DMS79 (cell line): ENCODE measurements at places on chromosomes 5 and 9.

DNA sequence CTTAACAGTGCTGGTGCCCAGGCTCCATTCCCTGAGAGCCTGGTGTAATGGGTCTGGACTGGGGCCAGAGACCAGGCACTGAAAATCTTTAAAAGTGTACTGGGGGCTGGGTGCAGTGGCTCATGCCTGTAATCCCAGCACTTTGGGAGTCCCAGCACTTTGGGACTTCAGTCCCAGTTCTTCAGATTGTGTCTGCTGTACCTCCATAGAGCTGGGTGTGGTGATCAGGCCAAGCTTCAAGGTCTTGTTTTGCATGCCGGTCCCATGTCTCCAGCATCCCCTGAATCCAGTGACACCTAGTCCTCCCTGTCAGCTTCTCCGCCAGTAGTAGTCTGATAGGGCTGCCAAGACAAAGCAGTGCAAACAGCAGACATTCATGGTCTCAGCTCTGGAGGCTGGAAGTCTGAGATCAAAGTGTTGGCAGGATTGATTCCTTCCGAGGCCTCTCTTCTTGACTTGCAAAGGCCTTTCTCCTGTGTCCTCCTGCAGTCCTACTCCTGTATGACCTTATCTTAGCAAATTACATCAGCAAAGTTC is 108.2 kb downstream of the SYK start:
- no peak for DNase-seq

GRCh38 chr5:33075731-33076130 is 364.6 kb downstream of the NPR3 start:
- DNase-seq = no peak

GRCh38 chr9:123276551-123276950 is 8.2 kb upstream of the STRBP start:
- no peak for DNase-seq

DNA sequence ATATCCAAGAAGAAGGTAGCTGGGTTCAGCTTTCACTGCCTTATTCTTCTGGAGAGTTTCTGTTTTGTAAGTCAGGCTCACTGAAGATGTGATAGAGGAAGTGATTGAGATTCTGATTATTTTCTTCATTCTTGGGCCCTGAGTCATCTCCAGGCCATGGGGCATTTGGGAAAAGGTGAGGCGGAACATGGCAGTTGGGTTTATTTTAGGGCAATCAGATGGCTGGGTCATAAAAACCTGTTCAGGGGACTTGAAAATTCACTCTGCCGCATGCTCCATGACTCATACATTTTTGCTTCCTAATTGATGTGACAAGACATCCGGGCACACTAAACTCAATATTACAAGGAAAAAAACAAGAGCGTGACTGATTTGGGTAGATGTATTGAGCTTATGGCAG is 265.7 kb upstream of the KLF4 start:
- DNase-seq = no peak

- no peak for DNase-seq
Measured at GRCh38 chr9:3138231-3139229, 294.6 kb upstream of the PUM3 start.

DNA sequence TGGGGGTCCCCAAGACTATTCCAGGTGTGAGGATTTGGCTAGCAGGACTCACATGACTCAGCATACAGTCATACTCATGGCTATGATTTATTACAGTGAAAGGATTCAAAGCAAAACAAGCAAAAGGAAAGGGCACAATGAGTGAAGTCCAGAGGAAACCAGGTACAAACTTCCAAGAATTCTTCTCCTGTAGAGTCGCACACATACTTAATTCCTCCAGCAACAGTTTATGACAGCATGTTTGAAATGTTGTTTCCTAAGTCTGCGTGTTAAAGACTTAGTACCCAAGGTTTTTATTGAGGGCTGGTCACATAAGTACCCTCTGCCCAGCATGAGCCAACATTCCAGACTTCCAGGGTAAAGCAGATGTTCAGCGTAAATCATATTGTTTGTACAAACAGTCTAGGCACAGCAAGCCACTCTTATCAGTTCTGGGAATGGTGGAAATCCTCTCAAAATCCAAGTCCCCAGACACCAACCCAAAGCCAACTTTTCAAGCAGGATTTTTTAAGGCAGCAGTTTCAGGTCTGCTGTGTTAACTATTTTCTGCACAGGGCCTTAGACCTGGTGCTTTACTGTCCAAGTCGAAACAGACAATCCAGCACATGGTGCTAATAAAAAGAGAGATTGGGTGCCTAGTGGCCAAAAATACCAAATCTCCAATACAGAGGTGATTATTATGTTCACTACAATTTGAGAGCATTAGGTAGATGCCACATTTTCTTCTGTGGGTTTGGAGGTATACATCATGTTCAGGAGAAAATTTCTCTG is 18.6 kb upstream of the RICTOR start:
- no peak for DNase-seq

DNA sequence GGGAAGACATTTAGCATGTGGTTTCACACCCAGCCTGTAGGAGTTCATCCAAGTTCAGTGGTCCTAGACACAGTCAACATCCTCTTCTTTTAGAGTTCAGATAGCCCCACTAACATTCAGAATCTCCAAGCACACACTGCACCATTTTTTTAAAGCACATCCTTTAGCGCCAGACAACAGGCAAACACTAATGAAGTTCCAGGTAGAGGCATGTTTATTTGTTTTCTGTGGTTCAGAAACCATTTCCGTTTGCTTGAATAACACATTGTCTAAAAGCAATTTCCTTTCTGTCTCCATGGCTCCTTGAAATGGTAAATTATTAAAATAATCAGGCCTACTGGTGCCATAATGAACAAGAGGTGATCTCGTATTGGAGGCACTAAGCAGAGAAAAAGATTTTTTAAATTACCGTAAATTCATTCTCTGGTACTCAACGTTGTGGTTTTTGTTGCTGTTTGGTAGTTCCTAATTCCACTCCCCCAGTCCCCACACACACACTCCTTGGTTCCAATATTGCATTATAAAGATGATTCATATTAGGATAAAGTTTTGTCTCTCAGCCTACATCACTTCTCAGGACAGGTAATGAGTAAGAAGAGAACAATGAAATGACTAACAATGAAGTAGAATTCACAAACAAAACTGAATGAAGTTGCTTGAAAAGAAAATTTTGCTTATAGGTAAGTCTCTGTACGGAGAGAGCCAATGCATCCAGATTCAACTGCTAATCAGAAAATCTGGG is 153.1 kb downstream of the PCSK1 start:
- DNase-seq = no peak

- no peak for DNase-seq
Measured at GRCh38 chr9:659286-659685, 182.2 kb upstream of the DMRT1 start.

DNA sequence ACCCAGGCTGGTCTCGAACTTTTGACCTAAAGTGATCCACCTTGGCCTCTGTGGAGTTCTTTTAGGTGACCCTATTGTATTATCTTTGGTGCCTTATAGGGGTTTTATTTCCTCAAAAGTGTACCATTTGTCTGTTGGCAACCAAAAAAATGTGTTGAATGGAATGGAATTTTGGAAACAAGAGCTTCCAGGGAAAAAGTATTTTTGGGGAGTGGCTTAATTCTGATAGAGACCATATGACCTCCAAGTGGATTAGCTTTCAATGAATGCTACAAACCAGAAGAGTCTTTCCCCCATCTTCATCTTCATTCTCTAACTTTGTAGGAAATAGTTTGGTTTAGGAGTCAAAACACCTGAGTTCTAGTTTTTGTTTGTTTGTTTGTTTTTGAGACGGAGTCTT is 3.4 kb upstream of the OGN start:
- DNase-seq = no peak

DNA sequence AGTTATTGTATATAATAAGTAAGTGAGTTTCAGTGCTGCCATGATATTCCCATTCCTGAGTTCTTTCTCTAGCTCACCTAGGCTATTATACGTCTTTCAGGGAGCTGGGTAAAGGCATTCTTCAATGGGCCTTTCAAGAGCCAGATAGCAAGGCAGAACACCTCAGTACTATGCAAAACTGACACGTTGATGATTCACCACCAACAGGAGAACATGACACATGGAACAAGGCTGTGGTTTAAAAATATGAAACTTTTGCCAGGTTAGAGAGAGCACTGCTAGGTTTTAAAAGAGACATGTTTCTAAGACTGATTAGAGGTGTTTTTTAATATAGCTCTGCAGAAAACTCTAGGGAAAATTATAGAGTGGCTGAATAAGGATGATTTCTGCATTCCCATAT is 95.9 kb downstream of the UGCG start:
- no peak for DNase-seq

DNA sequence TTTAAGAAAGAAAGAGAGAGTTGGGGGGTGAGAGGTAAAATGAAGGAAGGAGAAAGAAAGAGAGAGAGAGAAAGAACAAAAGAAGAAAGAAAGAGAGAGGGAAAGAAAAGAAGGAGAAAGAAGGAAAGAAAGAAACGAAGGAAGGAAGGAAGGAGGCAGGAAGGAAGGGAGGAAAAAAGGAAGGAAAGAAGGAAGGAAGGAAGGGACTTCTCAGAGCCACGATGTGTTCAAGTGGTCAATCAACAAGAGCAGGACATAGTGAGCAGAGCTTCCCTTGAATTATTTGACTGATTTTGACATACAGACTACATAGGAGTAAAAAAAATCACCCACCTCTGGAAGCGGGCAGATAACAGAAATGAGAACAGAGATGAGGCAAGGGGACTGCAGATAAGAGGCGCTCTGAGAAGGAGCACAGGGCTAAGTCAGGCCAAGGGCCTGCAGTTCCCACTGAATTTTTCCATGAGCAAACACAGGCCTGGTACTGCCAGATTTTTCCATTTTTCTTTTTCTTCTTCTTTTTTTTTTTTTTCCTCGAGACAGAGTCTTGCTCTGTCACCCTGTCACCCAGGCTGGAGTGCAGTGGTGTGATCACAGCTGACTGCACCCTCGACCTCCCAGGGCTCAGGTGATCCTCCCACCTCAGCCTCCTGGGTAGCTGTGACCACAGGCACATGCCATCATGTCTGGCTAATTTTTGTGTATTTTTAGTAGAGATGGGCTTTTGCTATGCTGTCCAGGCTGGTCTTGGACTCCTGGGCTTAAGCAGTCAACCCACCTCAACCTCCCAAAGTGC is 77.7 kb upstream of the IL17B start:
- no peak for DNase-seq

GRCh38 chr5:14142827-14143545 is at the start of gene TRIO:
Gene TRIO (plus strand): TSS chr5:14143342. CDS start chr5:14143726, 384 bp downstream.
- peak; percentile 76 for DNase-seq

DNA sequence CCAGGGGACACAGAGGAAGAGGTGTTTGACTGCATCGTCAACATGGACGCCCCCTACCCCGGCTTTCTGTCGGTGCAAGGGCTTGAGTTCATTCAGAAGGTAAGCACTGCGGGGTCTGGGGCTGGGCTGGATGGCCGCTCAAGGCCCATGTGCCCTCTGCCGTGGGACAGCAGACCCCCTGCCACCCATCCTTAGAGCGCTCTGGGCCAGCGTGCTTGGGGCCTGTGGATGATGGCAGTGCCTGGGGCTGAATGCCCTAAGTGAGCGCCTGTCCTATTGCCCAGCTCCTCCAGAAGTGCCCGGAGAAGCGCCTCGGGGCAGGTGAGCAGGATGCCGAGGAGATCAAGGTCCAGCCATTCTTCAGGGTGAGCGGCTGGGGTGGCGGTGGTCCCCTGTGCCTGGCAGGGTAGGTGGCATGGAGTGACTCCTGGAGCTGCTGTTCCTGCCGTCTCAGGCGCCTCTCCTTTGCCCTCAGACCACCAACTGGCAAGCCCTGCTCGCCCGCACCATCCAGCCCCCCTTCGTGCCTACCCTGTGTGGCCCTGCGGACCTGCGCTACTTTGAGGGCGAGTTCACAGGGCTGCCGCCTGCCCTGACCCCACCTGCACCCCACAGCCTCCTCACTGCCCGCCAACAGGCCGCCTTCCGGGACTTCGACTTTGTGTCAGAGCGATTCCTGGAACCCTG is 3.9 kb downstream of the ZDHHC12 start:
- DNase-seq = no peak

GRCh38 chr5:59126708-59127573 is 544.1 kb downstream of the RAB3C start:
- no peak for DNase-seq
